ENCODE measurements at places on chromosomes 5 and 9. TPM values are rescaled to one million over a fixed set of nuclear protein-coding genes. Genes with fewer than 3 reads are reported as not detected.
A peak's percentile ranks its signal among the peaks of the same experiment; 100 is the strongest.

GRCh38 chr5:55865831-55866230 is 14.7 kb downstream of the IL31RA start:
- H3K36me3 ChIP-seq = no peaks in the 10 kb centered on the region
- DNase-seq = no peak
- no peaks in the 10 kb centered on the region for H3K27me3 ChIP-seq
- peaks cover 27% of the 10 kb centered on the region for H3K4me1 ChIP-seq
- H3K4me3 ChIP-seq = no peak overlapping the region
- H3K27ac ChIP-seq = no peak overlapping the region

The AK8 gene
- total RNA-seq = 7.2 TPM

DNA sequence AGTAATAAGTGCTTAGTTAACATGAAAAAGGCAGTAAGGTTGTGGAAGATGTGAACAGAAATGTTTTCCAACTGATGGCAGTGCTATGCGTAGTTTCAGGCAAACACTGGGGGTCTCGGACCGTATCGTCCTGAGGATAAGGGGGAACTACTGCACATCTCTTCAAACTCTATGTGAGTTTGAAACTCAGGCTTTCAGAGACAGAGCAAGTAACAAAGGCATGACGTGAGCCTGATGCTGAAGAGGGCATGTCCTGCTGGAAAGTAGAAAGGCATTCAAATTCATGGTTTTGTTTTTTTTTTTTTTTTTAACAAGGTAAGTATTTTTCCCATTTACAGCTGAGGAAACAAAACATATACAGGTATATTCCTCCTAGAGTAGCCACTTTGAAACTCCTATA is 59.9 kb downstream of the TRIM36 start:
- H3K4me3 ChIP-seq = no peak overlapping the region
- 0 out of 2 replicates have a peak, but pooled peaks cover under 1% of the 10 kb centered on the region for H3K27me3 ChIP-seq
- no peak for DNase-seq
- H3K36me3 ChIP-seq = no peaks in the 10 kb centered on the region
- no peaks in the 10 kb centered on the region for H3K4me1 ChIP-seq

DNA sequence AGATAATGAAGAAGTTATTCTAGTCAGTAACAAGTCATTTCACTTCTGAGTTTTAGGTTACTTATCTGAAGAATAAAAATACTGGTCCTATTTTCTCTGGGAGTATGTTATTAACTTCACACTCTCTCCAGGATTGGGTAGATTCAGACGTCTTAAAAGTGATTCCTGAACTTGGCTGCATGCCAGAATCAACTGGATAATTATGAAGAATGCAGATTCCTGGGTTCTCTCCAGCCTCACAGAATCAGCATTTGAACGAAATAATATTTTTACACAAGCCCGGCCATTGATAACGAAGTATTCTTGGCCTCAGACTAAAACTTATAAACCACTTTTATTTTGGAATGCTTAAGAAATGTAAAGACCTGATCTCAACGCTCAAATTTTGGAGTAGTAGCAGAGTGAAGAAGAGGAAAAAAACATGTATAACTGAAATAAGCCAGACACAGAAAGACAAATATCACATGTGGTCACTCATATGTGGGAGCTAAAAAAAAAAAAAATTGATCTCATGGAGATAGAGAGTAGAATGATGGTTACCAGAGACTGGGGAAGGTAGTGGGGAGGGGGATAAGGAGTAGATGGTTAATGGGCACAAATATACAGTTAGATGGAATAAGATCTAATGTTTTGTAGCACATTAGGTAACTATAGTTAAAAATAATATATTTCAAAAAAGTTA is 507.3 kb downstream of the ISL1 start:
- no peak for DNase-seq
- no peak overlapping the region for H3K27ac ChIP-seq
- no peaks in the 10 kb centered on the region for H3K4me1 ChIP-seq
- no peaks in the 10 kb centered on the region for H3K27me3 ChIP-seq

The CARD9 gene
- total RNA-seq = 14.0 TPM

GRCh38 chr5:107402434-107403227 is 268.1 kb downstream of the EFNA5 start:
- H3K4me1 ChIP-seq = peaks cover 13% of the 10 kb centered on the region
- no peaks in the 10 kb centered on the region for H3K27me3 ChIP-seq
- H3K36me3 ChIP-seq = peaks cover 16% of the 10 kb centered on the region
- no peak for DNase-seq
- H3K4me3 ChIP-seq = no peak overlapping the region
- H3K27ac ChIP-seq = no peak overlapping the region

The CDH9 gene
- total RNA-seq = not detected

DNA sequence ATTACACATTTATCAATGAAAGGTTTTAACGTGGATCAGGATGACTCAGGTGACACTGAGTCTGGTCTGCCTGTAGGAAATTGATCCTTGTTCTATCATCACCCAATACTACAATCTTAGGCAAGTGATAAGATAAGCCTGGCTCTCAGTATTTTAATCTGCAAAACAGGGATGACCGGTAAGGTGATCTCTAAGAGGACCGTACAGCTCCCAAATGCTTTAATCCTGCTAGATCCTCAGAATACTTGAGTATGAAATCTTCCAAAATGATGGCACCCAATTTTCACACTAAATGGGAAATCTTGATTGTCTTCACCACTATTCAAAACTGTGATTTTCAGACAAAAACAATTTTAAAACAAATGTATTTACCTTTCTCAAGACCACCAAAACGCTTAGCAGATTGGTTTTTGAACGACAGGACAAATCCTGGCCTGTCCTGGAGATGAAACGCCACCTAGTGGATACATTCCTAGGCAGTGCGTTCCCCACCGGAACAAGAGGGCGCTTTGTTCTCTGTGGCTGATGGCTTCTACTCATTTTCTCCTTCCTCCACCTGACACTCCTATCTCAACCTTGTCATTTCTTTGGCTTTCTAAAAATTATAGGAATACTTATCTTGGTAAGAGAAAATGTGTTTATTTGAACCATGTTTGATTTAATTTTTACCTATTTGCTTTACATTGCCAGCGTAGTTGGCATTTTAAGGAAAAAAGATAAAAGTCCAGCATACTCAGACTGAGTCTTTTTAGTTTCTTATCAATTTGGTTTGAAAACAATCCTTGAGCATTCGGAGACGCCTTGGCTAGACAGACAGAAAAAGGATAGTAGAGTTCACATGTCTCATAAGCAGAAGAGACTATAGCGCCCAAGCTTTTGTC is 41.2 kb upstream of the VCAN start:
- H3K4me1 ChIP-seq = no peaks in the 10 kb centered on the region
- H3K27ac ChIP-seq = no peak overlapping the region

DNA sequence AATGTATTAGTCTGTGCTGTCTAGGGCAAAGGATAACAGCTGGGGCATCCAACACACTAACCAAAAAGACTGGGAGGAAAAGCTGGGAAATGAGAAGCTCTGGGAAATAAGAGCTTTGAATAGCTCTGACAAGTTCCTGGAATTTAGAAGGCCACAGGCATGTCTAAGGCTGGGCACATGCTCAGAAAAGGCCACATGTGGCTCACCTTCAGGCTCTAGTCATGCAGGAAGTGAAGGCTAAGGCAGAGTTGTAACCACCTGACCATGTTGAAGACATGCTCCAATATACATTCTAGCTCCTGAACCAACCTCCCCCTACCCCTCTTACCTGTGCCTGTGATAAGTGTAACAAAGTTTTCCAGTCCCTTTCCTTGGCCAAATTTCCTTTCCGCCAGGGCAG is 31.7 kb downstream of the CLTA start:
- no peaks in the 10 kb centered on the region for H3K4me1 ChIP-seq
- peaks cover 21% of the 10 kb centered on the region for H3K36me3 ChIP-seq
- DNase-seq = no peak
- no peaks in the 10 kb centered on the region for H3K27me3 ChIP-seq

DNA sequence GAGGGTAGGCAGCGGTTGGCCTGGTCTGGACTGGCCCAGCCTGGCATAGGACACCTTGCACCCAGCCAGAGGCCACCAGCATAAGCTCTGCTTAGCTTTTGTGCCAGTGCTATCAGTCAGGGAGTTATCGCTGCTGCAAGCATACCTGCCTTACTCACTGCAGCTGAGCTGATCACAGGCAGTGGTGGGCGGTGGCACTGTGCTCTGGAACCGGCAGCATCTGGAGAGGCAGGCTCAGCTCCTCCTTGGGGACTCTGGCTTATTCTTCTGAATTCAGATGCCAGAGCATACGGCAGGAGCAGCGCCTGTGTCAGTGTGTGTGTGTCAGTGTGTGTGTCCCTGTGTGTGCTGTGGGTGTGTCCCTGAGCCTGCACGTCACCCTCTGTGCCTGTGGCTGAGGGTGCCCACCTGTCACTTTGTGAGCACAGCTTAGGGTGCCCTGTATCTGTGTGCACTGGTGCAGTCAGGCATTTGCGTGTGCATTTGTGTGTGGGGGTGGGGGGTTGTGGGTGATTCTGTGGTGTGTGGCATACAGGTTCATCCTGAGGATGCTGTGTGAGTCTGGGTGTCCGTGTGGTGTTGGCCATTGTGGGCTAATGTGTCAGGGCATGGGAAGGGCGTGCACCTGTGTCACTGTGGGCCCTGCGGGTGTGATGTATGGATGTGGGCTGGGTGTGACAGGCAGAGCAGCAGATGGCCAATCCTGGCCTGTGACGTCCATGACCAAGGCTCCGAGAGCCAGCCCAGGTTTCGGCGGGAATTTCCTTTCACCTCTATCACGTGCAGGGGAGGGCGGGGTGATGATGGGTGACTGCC is 23.5 kb downstream of the LMX1B start:
- H3K27ac ChIP-seq = no peak overlapping the region
- no peak for DNase-seq
- no peaks in the 10 kb centered on the region for H3K4me1 ChIP-seq
- H3K27me3 ChIP-seq = peaks cover 37% of the 10 kb centered on the region
- no peaks in the 10 kb centered on the region for H3K36me3 ChIP-seq

The BRINP1 gene
- total RNA-seq = not detected

- no peaks in the 10 kb centered on the region for H3K4me1 ChIP-seq
- H3K27me3 ChIP-seq = no peaks in the 10 kb centered on the region
- no peak overlapping the region for H3K27ac ChIP-seq
- H3K36me3 ChIP-seq = no peaks in the 10 kb centered on the region
- DNase-seq = no peak
These were observed 26.0 kb upstream of the ANXA1 start for GRCh38 chr9:73125651-73126050.

DNA sequence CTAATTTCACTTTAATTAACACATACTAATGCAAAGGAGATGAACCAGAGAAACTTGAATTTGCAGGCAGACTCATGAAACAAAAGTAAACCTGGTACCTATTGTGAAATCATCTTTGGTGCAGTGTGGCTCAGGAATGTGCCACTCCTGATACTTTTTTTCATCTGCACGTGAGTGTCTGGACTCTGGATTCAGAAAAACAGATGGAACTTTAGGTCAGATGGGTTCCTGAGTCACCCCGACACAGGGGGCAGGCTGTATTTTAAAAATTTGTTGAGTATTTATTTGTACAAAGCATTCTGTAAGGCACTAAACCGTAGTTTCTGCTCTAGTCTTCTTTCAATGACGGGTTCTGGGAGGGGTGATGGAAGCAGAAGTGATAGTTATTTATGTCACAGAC is 52.2 kb upstream of the TUT7 start:
- peaks cover 29% of the 10 kb centered on the region for H3K4me1 ChIP-seq
- no peaks in the 10 kb centered on the region for H3K36me3 ChIP-seq
- peak; percentile 73 for DNase-seq
- H3K4me3 ChIP-seq = peak overlapping the region; percentile 29

- no peak overlapping the region for H3K4me3 ChIP-seq
- no peaks in the 10 kb centered on the region for H3K36me3 ChIP-seq
- no peak for DNase-seq
- no peaks in the 10 kb centered on the region for H3K27me3 ChIP-seq
- H3K4me1 ChIP-seq = peaks cover 37% of the 10 kb centered on the region
- H3K27ac ChIP-seq = peak overlapping the region; percentile 35
These were observed 350.4 kb downstream of the PDE4D start for GRCh38 chr5:59542851-59543820.

GRCh38 chr9:83432104-83432627 is 106.0 kb downstream of the FRMD3 start:
- H3K4me3 ChIP-seq = no peak overlapping the region
- peak; percentile 95 for DNase-seq
- peak overlapping the region; percentile 50 for H3K27ac ChIP-seq
- H3K36me3 ChIP-seq = no peaks in the 10 kb centered on the region
- peaks cover 30% of the 10 kb centered on the region for H3K4me1 ChIP-seq

- no peaks in the 10 kb centered on the region for H3K36me3 ChIP-seq
- H3K27ac ChIP-seq = no peak overlapping the region
- DNase-seq = no peak
- H3K4me1 ChIP-seq = no peaks in the 10 kb centered on the region
These were observed 23.1 kb upstream of the CNOT6 start for GRCh38 chr5:180470966-180471582.

The TMEM171 gene
- total RNA-seq = 7.8 TPM

DNA sequence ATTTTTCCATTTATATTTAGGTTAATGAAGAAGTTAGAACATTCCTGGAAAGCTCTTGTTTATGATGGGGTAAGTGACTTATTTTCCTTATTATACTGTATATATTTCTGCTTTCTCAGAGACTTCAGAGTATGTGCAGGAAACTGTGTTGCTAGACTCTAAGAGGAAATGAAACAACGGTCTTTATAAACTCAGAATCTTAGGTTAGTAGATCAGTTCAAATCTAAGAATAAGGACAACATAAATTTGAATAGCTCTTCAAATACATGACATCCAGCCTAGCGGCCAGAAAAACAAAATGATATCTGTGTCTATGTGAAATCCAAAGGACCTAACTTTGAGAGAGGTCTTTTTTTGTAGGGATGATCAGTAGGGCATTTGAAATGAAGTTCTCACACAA is 94.3 kb downstream of the PRKACG start:
- no peaks in the 10 kb centered on the region for H3K36me3 ChIP-seq
- H3K4me3 ChIP-seq = no peak overlapping the region
- H3K4me1 ChIP-seq = no peaks in the 10 kb centered on the region
- no peak overlapping the region for H3K27ac ChIP-seq
- no peak for DNase-seq

DNA sequence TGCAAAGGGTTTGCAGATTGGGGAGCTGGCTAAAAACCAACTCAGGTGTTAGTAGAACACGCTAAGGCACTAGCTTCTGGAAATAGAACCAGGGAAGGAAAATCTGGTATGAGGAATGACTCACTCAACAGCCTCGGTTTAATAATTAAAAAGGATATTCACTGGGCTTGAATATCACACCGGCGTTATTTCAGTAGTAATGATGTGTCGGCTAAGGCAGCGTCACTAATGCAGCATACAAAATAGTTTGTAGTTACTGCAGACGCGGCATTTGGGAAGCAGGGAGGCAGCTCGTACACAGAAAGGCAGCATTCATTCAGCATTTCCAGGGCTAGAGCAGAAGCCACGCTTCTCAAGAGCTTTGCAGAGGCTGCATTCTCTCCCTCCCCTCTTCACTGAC is 1.7 kb downstream of the ADRA1B start:
- no peak for DNase-seq
- peak overlapping the region; percentile 64 for H3K4me3 ChIP-seq
- H3K27me3 ChIP-seq = no peaks in the 10 kb centered on the region

The SEMA5A gene
- total RNA-seq = not detected

The KIF24 gene
- total RNA-seq = 6.9 TPM

DNA sequence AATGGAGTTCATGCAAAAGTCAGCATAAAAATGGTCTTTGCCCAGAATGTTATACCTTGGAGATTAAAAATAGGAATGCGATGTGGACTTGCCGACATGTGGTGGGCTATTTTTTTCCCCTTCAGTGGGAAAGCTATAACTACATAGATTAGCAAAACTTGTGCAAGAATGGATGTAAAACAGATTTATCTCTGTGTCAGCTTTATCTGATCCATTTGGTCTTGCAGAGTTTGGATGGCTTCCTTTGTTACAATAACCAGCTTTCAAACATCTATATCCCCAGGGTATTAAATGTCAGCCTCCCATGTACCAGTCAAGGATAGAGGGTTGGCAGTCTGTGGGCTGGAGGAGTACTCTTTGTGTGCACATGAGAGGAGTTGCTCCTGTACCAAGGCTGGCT is 284.9 kb downstream of the TMEM38B start:
- H3K27me3 ChIP-seq = no peaks in the 10 kb centered on the region
- H3K4me1 ChIP-seq = no peaks in the 10 kb centered on the region
- H3K4me3 ChIP-seq = no peak overlapping the region
- no peaks in the 10 kb centered on the region for H3K36me3 ChIP-seq
- DNase-seq = no peak
